ENCODE measurements at places on chromosomes 5 and 9.
A peak's percentile ranks its signal among the peaks of the same experiment; 100 is the strongest.

- DNase-seq, result no peak
Observed at GRCh38 chr5:87383216-87383615, 29.5 kb downstream of the CCNH start.

DNA sequence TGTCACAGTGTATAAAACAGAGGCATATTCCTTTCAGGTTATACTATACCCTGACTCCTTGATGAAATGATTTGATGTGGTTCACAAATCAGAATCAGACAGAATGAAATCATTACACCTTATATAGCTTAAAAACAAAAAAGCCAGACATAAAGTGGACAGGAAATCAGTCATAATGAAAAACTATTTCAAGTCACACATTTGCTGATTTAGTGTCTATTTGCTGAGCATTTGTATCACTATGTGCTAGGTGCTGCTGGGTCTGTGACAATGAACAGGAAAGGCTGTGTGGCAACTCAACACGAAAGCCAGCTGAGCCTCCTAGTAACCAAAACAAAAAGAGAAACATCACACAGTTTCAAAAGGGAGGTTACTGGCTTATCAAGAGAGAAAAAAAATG is 194.0 kb downstream of the EFNA5 start:
- DNase-seq, result peak; percentile 76

GRCh38 chr5:173328844-173329490 is 753 bp upstream of the STC2 start:
- DNase-seq, result peak; percentile 44

DNA sequence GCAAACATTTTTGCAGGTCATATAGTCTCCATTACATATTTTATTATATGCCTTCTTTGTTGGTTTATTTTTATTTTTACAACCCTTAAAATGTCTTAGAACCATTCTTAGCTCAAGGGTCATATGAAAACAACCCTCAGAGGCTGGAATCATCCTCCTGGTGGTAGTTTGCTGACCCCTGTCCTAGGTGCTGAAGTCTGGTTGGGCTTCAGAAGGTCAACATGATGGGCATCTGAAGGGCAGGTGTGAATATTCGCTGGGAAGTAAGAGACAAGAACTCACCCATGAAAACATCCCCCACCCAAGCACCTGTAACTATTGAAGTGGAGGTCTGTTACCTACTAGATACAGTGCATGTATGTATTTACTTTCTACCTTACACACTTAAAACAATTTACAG is 75.4 kb downstream of the OSMR start:
- DNase-seq, result no peak

DNA sequence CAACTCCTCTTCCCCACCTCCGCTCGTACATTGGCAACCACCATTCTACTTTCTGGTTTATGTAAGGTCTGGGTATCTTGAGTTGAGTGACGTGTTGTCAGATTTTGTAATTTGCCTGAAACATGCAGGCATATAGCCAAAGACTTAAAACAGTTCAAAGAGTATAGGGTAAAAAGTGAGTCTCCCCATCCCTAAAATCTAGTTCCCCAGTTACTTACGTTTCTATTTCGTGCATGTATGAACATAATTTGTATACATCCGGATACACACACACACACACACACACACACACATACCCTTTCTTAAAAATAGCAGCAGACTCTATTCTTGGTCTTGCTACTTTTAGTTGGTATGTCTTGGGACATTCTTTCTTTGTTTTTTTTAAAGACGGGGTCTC is 915 bp downstream of the HSDL2 start:
- DNase-seq, result peak; percentile 45

GRCh38 chr9:7906783-7907550 is 107.4 kb upstream of the DMAC1 start:
- no peak for DNase-seq

DNA sequence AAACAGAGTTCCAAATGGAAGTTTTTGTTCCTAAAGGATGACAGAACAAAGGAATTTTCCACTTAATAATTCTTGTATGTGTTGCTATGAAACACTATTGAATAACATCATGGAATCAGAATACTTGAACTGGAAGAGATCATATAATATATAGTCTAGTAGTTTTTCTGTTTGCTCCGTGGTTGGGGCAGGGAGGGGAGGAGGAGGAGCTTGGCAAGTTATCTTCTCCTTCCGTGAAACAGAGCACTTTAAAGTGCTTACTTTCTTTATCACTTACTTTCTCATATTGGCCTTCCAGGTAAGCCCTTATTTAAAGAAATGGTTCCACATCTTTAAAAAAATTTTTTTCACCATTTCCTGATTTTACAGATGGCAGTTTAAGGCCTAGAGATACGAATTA is 165.9 kb upstream of the TLX3 start:
- DNase-seq, result no peak

DNA sequence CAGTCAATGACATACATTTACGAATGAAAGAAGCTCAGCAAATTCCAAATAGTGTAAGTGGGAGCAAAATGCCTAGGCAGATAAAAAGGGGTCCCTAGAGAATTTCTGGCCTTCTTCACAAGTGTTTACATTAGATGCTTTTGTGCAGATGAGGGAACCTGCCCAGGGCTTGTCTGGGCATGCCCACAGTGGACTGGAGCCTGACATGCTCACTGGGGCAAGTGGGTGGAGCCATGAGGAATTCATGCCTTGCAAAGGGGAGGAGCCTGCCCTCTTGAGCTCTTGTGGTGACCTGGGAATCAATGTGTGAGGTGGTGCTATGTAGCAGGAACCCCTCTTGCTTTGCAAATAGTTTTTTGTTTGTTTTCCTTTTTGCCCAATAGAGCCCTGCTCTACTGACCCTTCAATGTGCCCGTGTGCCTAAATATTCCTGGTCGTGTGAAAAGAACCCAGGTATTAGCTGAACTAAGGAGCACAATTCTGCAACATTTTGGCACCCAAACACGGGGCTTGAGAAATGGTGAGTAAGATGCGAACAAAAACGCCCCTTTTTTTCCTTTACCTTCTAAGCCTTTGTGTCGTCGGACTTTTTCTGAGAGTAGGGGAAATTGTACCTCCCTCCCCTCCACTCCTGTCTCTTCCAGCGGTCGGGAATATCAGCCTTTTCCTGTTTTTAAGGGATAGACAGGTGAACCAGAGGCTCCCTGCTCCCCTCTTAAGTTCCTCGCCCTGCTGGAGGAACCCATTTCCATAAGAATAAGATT is 433.8 kb upstream of the CDH9 start:
- peak; percentile 50 for DNase-seq

DNA sequence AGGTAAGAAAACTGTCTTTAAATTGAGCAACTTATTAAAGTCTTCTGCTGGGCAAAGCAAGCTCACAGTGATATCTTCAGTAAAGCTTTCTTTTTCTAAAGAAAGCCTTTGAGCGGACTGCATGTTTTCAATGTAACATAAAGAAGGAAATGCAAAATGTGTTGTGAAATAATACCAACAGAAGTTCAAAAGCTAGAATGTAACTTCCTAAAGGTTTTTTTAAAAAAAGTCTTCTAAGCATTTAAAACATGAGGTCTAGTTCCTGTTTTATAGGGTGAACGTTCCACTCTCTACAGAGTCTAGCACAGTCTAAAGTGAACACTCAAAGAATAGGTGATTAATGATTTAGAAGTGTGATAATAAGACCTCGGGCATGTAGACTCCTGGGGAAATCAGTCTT is 62.9 kb downstream of the DENND1A start:
- no peak for DNase-seq

DNA sequence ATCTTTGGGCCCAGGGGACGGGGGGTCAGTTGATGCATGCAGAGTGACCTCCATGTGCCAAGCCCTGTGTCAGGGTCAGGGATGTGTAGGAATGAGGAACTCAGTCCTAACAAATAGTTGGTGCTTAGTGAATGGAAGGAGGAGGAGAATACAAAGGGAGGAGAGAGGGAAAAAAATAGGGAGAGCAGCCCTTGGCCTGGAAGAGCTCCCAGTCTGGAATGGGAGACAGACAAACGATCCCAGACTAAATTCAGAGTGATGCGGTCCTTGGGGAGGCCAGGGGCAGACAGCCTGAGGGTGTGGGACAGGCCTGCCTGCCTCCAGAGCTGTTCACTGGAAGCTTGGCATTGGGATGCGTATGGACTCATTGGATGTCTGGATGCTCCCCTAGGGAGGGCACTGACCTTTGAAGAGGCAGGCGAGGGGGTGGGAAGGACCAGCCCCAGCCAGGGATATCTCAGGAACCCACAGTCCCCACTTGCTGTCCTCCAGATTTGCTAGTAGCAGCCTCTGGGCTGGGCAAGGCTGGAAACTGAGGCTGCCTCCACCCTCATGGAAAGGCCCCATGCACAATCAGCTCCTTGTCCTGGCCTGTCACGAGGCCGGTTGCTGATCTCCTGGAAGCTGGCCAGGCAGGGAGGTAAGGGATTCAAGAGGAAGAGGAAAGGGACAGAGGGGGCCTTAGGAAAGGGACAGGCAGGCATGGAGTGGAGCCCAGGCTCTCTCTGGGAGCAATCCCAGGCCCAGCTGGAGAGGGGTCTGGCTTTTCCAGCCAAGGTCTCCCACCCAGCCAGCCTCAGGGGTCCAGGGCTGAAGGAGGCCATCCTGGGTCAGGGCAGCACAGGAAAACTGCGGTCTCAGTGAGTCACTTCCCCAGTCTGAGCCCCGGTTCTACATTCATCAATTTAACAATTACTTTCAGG is 69.0 kb upstream of the GGTA1 start:
- no peak for DNase-seq

DNA sequence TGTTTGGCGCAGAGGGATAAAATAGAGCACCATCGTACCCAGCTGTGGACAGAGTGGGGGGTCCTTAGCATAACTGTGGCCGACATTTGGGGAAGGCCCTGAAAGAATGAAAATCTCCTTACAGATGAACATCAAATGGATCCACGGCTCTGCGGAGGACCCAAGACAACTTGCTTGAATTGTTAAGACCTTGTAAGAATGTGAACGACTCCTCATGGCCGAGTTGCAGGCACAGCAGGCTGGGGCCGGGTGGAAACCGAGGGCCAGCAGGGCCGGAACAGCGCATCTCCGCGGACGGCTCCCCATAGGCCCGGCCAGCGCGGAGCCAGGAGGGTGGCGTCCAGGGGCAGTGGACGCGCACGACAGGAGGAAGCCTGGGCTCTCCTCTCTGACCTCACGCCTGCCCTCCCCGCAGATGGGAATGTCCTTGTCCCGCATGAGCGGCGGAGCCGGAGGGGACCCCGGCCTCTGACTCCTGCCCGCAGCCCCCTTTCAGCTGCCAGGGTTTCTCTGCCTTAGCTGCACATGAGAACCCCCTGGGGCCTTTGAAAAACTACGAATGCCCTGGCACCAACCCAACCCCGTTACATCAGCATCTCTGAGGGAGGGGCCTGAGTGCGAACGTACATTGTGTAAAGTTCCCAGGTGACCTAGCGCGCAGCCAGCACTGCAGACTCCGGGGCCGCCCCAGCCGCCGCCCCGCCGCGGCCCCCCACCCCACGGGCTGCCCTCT is 36.2 kb upstream of the PTCH1 start:
- DNase-seq, result no peak

GRCh38 chr9:93463638-93464248 is 10.4 kb upstream of the FAM120AOS start:
- DNase-seq, result no peak

- no peak for DNase-seq
Observed at GRCh38 chr5:176775409-176775808, 35.0 kb upstream of the UNC5A start.

- DNase-seq, result no peak
Observed at GRCh38 chr5:123708074-123708806, 196.3 kb downstream of the CSNK1G3 start.

DNA sequence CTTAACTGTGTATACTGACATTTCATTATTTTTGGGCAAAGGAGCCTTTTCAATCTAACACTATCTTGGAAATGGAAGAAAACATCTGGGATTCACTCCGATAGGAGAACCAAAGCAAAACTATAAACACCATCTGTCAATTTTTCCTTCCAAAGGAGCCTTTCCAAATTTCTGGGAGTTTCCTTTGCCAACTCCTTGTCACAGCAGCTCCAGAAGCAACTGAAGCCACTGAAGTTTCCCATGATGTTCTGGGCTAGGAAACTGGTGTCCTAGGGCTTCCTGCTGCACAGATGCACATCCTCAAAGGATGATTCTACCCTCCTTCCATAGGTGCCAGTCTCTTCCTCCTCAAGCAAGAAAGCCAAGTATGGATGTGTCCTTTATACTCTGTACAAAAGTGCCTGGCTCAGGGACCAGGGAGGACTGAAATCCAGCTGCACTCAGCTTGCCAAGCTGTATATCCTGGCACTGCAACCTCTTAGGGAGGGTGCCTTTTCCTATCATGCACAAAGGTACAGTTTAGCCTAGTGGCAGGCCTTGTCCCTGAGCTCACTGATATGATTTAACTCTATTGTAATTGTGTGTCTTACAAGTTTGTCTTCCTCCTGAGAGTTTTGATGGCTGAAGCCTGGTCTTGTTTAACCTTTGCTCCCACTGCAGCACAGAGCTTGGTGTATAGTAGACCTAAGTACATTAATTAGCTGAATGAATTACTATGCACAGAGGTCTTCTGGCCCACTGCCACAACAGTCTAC is 8.4 kb upstream of the UBAP1 start:
- no peak for DNase-seq

DNA sequence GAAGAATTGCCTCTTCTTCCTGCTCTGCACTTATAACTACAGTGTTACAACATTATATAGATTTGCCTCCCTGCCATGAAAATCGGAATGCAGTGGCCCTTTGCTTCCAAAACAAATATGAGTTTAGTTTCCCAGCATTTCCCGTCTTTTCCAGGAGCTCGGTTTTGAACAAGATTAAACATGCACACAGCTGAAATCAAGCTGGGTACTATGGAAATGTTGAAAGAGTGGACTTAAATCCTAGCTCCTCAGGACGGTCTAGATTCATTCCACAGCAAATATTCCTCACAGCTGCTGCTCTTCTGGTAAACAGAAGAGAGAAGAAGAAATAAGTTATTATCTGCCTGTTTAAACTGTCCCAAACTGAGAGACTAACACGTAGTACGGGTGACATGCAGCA is 161.4 kb downstream of the PIK3R1 start:
- DNase-seq, result no peak

DNA sequence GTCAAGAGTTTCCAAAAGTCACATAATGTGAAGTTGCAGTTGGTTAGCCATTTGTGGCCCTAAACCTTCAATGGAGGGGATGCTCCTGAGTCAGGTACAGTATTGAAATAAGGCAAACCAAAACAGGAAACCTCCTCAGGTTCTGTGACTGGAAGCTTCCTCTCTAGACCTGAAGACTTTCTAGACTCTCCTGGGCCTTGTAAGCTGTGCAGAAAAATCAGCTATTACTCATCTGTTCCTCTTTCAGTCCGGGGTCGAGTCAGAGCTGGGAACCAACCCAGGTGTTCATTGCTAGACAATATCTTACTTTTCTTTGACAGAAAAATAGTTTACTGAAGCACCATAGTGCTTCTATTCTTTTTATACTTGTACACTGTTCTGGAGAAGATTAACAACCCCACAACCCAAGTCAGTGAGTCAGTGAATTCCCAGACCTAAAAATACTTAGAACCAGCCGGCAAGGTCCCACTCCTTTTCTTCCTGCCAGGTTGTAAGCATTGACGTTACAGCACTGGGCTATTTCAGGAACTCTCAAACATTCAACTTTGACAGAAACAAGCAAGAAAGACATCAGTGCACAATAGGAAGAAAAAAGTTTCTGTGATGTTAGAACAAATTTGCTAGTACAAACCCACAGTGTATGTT is 47.3 kb downstream of the FSTL4 start:
- no peak for DNase-seq

GRCh38 chr9:93549611-93550010 is 26.8 kb upstream of the PHF2 start:
- DNase-seq, result no peak
